ENCODE measurements at places on chromosomes 5 and 9. TPM values are rescaled to one million over a fixed set of nuclear protein-coding genes. Genes with fewer than 3 reads are reported as not detected.

TEX53 gene
- not detected for total RNA-seq

LAMC3 gene
- 0.29 TPM for total RNA-seq

KIF12 gene
- 13.5 TPM for total RNA-seq

ARID3C gene
- total RNA-seq: not detected

CARTPT gene
- total RNA-seq: not detected

FOXD4 gene
- 0.07 TPM for total RNA-seq

NR2F1 gene
- total RNA-seq: 14.8 TPM

PLAA gene
- 26.8 TPM for total RNA-seq

PRDM9 gene
- total RNA-seq: not detected

UNC13B gene
- 19.6 TPM for total RNA-seq

IFNA21 gene
- total RNA-seq: not detected

DRD1 gene
- not detected for total RNA-seq

ITGA1 gene
- total RNA-seq: 2.2 TPM

ROR2 gene
- 3.1 TPM for total RNA-seq

OR1L8 gene
- total RNA-seq: not detected

IFNB1 gene
- not detected for total RNA-seq

PCDHGA3 gene
- 0.52 TPM for total RNA-seq

ZNF169 gene
- total RNA-seq: 1.2 TPM

DOCK8 gene
- total RNA-seq: 0.51 TPM

SPATA31E1 gene
- not detected for total RNA-seq

PPP3R2 gene
- total RNA-seq: not detected

SEMA6A gene
- total RNA-seq: 8.3 TPM

TRPM3 gene
- total RNA-seq: not detected

CDKN2B-AS1 gene
- not detected for total RNA-seq

PLCXD3 gene
- total RNA-seq: 0.46 TPM

PKN3 gene
- 28.4 TPM for total RNA-seq

OTULINL gene
- total RNA-seq: 4.3 TPM

F12 gene
- total RNA-seq: 12.9 TPM

IFNK gene
- total RNA-seq: not detected

All from epithelial cell of proximal tubule (primary cell).